ENCODE measurements at places on chromosomes 12 and 14.
A peak's percentile ranks its signal among the peaks of the same experiment; 100 is the strongest.

GRCh38 chr12:78885466-78885865, 20.9 kb downstream of the SYT1 start:
- no peak overlapping the region for H3K27ac ChIP-seq
- no peaks in the 10 kb centered on the region for H3K36me3 ChIP-seq
- DNase-seq = no peak
- H3K27me3 ChIP-seq = no peaks in the 10 kb centered on the region
- no peaks in the 10 kb centered on the region for H3K4me1 ChIP-seq

- no peaks in the 10 kb centered on the region for H3K36me3 ChIP-seq
- peaks cover 18% of the 10 kb centered on the region for H3K27me3 ChIP-seq
- no peak for DNase-seq
- H3K4me1 ChIP-seq = no peaks in the 10 kb centered on the region
- H3K4me3 ChIP-seq = no peak overlapping the region
These were observed 48.3 kb downstream of the TMCC3 start for GRCh38 chr12:94602024-94602423.

- H3K27me3 ChIP-seq = no peaks in the 10 kb centered on the region
- H3K36me3 ChIP-seq = no peaks in the 10 kb centered on the region
- peaks cover 47% of the 10 kb centered on the region for H3K4me1 ChIP-seq
- DNase-seq = peak; percentile 56
These were observed 29.3 kb upstream of the KLRF1 start for GRCh38 chr12:9797722-9798619.

GRCh38 chr14:55756078-55756477, 176.1 kb downstream of the KTN1 start:
- DNase-seq = no peak
- H3K4me3 ChIP-seq = no peak overlapping the region
- no peaks in the 10 kb centered on the region for H3K36me3 ChIP-seq
- H3K27me3 ChIP-seq = peaks cover 4% of the 10 kb centered on the region
- H3K4me1 ChIP-seq = no peaks in the 10 kb centered on the region
- no peak overlapping the region for H3K27ac ChIP-seq

DNA sequence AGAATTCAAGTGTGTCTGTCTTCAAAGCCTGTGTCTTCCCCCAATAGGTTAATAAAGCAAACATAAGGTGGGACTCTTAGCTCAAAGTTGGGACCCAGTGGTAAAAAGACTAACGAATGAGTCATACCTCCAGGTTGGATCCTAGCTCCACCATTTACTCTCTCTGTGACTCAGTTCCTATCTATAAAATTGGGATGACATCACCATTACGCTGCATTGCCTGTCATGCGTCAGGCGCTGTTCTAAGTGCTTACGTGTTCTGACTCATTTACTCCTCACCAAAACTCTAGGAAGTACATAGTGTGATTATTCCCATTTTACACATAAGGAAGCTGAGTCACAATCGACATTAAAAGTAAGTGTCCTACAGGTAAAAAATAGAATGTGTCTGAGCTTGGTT, 915.8 kb downstream of the VRK1 start:
- peaks cover 67% of the 10 kb centered on the region for H3K4me1 ChIP-seq
- H3K4me3 ChIP-seq = no peak overlapping the region
- peak overlapping the region; percentile 85 for H3K27ac ChIP-seq
- no peaks in the 10 kb centered on the region for H3K36me3 ChIP-seq
- no peaks in the 10 kb centered on the region for H3K27me3 ChIP-seq

- no peaks in the 10 kb centered on the region for H3K36me3 ChIP-seq
- no peak overlapping the region for H3K27ac ChIP-seq
- no peak for DNase-seq
- H3K4me3 ChIP-seq = no peak overlapping the region
- no peaks in the 10 kb centered on the region for H3K4me1 ChIP-seq
These were observed 12.5 kb upstream of the RCOR1 start for GRCh38 chr14:102579696-102580549.

- H3K27me3 ChIP-seq = no peaks in the 10 kb centered on the region
- peaks cover 40% of the 10 kb centered on the region for H3K4me1 ChIP-seq
- H3K36me3 ChIP-seq = peaks cover 44% of the 10 kb centered on the region
These were observed 145.3 kb downstream of the ETV6 start for GRCh38 chr12:11794751-11795150.

- H3K4me1 ChIP-seq = no peaks in the 10 kb centered on the region
- H3K4me3 ChIP-seq = no peak overlapping the region
- H3K27me3 ChIP-seq = no peaks in the 10 kb centered on the region
These were observed 213.7 kb upstream of the NPAS3 start for GRCh38 chr14:32724867-32725471.

DNA sequence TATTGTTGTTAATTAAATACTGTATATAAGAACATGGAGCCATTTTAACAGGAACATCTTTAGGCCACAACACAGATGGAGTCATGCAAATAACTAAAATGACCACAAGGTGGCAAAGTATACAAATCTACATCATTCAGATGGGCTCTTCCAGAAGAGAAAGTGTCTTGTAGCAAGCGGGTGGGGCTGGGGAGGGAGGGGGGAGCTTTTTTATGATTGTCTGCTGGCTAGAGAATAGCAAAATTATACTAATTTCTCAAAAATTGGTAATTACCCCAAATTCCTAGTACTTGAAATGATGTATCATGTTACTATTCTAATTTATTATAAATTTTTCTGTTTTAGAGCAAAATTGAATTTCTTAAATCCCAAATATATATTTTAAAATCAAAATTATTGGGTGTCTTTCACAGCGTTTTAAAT, 378.7 kb downstream of the PRKD1 start:
- H3K27ac ChIP-seq = no peak overlapping the region
- DNase-seq = no peak
- H3K4me3 ChIP-seq = no peak overlapping the region

GRCh38 chr14:104886690-104887622, 21.9 kb downstream of the CEP170B start:
- no peak overlapping the region for H3K27ac ChIP-seq
- no peaks in the 10 kb centered on the region for H3K4me1 ChIP-seq
- no peaks in the 10 kb centered on the region for H3K36me3 ChIP-seq
- no peaks in the 10 kb centered on the region for H3K27me3 ChIP-seq
- no peak for DNase-seq

DNA sequence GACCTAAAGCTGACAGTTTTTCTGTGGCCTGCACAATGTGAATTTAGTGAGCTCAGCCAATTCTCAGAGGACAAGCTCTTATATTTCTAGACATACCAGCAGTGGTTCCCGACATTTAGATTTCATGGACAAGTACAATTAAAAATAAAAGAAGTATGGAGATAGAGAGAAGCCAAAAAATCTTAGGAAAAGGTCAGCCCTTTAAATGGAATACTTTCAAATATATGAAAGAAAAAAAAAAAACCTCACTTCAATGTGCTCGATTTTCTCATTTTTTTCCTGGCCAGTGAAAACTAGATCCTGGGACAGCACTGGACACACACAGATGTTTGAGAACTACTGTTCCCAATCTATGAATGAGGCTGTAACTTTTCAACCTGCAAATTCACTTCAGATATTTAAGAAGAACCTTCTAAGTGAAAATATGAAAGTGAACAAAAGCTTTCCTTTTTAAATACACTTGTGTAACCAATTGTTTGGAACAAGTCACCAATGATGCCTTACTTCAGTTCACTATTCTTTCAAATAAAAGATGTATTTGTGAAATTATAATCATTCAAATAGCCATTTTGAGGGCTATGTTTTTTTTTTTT, 109.4 kb downstream of the SLC38A1 start:
- H3K4me3 ChIP-seq = no peak overlapping the region
- H3K36me3 ChIP-seq = peaks cover 3% of the 10 kb centered on the region
- peaks cover 14% of the 10 kb centered on the region for H3K4me1 ChIP-seq
- H3K27me3 ChIP-seq = no peaks in the 10 kb centered on the region
- no peak for DNase-seq

GRCh38 chr12:120055231-120056000, 61.1 kb downstream of the RAB35 start:
- no peak overlapping the region for H3K4me3 ChIP-seq
- peak overlapping the region; percentile 26 for H3K27ac ChIP-seq
- peaks cover 29% of the 10 kb centered on the region for H3K4me1 ChIP-seq
- no peaks in the 10 kb centered on the region for H3K27me3 ChIP-seq
- H3K36me3 ChIP-seq = peaks cover 60% of the 10 kb centered on the region

GRCh38 chr14:104169699-104170479, 31.5 kb downstream of the KIF26A start:
- no peaks in the 10 kb centered on the region for H3K27me3 ChIP-seq
- H3K4me1 ChIP-seq = no peaks in the 10 kb centered on the region
- no peak overlapping the region for H3K27ac ChIP-seq
- no peak for DNase-seq
- H3K4me3 ChIP-seq = no peak overlapping the region
- H3K36me3 ChIP-seq = no peaks in the 10 kb centered on the region

GRCh38 chr12:904010-904414, 45.5 kb downstream of the RAD52 start:
- peaks cover 35% of the 10 kb centered on the region for H3K4me1 ChIP-seq
- H3K27ac ChIP-seq = peak overlapping the region; percentile 79
- H3K36me3 ChIP-seq = peaks cover 96% of the 10 kb centered on the region
- H3K27me3 ChIP-seq = no peaks in the 10 kb centered on the region
- no peak for DNase-seq

- no peak for DNase-seq
- H3K4me1 ChIP-seq = peaks cover 2% of the 10 kb centered on the region
- no peak overlapping the region for H3K27ac ChIP-seq
- peaks cover 22% of the 10 kb centered on the region for H3K27me3 ChIP-seq
These were observed 140.1 kb downstream of the ATP23 start for GRCh38 chr12:58081488-58081887.

DNA sequence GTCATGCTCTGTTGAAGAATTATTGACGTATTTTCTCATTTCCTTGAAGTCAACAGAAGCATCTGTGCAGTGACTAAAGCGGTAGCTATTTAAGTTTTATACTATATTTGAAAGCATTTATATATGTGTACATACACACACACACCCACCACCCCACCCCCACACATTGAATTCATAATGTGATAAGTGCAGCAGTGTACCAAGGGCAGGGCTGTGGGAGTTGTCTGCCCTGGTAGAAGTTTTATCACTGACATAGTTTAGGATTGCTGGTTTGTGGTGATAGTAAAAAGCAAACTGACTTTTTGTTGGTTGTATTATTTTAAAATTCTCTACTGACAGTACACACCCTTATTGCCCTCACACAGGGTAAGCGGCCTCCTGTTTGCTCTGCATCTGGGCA, 39.1 kb downstream of the GAS2L3 start:
- H3K27me3 ChIP-seq = peaks cover 3% of the 10 kb centered on the region
- no peaks in the 10 kb centered on the region for H3K36me3 ChIP-seq
- no peaks in the 10 kb centered on the region for H3K4me1 ChIP-seq
- no peak overlapping the region for H3K27ac ChIP-seq
- no peak overlapping the region for H3K4me3 ChIP-seq

DNA sequence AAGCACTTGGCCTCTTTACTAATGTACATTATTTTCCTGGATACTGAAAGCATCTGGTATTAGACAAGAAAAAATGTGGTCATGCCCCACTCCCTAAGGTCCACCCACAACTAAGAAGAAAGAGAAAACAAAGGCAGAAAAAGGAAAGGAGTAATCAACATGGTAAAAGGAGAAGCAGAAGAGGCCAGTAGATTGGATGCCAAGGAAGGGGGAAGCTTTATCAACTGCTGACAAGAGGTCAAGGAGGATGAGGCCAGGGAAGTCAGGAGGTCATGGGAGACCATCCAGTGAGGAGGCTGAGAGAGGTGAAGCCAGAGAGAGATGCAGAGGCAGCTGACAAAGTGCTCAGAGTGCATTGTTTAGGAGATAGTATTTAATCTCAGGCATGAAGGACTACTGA, 383.5 kb downstream of the ZFP36L1 start:
- no peaks in the 10 kb centered on the region for H3K36me3 ChIP-seq
- peaks cover 28% of the 10 kb centered on the region for H3K4me1 ChIP-seq
- H3K4me3 ChIP-seq = no peak overlapping the region
- H3K27me3 ChIP-seq = no peaks in the 10 kb centered on the region

- H3K36me3 ChIP-seq = no peaks in the 10 kb centered on the region
- no peaks in the 10 kb centered on the region for H3K4me1 ChIP-seq
- DNase-seq = no peak
- H3K27me3 ChIP-seq = peaks cover 35% of the 10 kb centered on the region
- no peak overlapping the region for H3K4me3 ChIP-seq
These were observed 49.5 kb downstream of the SIX1 start for GRCh38 chr14:60599727-60600126.

DNA sequence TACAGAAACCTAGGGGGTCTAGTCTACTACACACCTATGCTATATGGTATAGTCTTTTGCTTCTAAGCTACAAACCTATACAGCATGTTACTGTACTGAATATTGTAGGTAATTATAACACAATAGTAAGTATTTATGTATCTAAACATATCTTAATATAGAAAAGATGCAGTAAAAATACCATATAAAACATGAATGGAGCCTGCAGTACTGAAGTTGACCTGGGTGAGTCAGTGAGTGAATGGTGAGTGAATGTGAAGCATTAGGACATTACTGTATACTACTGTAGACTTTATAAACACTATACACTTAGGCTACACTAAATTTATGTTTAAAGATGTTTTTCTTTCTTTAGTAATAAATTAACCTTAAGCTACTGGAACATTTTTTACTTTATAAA, 13.1 kb upstream of the ABCD2 start:
- H3K4me3 ChIP-seq = no peak overlapping the region
- H3K36me3 ChIP-seq = peaks cover 14% of the 10 kb centered on the region
- H3K27me3 ChIP-seq = no peaks in the 10 kb centered on the region
- no peak for DNase-seq

DNA sequence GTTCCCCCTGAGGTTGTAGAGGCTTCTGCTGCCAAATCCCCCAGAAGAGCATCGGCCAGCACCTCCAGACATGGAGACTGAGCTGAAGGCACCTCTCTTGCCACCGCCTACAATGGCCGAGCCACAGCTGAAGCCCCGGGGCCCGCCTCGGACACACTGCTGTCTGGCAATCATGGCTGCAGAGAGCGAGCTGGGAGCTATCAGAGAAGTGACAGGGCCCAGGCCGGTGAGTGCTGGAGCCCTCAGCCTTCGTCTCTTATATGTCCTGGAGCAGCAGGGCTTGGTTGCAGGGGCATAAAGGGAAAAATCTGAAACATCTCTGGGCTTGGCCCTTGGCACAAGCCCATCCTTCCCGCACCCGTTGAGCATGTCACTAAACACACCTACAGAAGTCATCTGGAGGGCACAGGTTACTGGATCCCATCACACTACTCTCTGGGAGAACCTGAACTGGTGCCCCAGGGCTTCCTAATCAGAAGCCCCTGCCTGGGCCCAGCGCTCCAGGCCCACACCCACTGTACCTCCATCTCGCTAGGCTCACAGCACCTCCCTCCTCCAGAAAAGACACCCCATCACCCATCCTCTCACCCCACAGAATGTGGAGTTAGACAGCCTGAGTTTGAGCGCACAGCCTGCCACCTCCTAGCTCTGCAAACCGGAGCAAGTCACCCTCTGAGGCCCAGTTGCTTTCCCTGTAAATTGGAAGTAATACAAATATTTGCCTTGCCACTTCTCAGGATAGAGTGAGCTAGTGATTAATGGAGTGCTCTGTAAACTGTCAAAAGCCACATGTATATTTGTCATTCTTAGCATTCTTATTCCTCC, at the start of gene KRT4:
KRT4 (minus strand) TSS at position 232 of the 825 bp plus-strand sequence; CDS start at position 174, 58 bp downstream.
- H3K27ac ChIP-seq = no peak within 1 kb of the TSS
- H3K27me3 ChIP-seq = no peaks in the 10 kb centered on the region
- DNase-seq = no peak
- H3K4me1 ChIP-seq = peaks cover 12% of the 10 kb centered on the region
- no peaks in the 10 kb centered on the region for H3K36me3 ChIP-seq

DNA sequence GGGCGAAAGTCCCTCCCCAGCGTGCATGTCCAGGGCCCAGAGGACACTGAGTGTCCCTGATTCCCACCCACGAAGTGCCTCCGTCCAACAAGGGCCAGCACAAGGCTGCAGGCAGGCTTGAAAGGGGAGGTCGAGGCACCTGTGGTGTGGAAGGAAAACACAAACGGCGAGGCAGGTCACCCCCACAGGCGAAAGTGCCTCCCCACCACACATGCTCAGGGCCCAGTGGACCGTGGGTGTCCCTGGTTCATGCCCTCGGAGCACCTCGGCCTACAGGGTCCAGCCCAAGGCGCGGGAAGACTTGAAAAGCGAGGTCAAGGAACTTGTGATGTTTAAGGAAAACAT, 370.4 kb downstream of the ALG10 start:
- no peaks in the 10 kb centered on the region for H3K4me1 ChIP-seq
- no peak for DNase-seq
- no peaks in the 10 kb centered on the region for H3K27me3 ChIP-seq
- no peak overlapping the region for H3K27ac ChIP-seq
- no peaks in the 10 kb centered on the region for H3K36me3 ChIP-seq

Data from activated T-cell treated with anti-CD3 and anti-CD28 coated beads, Interleukin-2, amount 50 U/mL, for 24 hours (primary cell).